ENCODE measurements at places on chromosomes 7 and 10.

DNA sequence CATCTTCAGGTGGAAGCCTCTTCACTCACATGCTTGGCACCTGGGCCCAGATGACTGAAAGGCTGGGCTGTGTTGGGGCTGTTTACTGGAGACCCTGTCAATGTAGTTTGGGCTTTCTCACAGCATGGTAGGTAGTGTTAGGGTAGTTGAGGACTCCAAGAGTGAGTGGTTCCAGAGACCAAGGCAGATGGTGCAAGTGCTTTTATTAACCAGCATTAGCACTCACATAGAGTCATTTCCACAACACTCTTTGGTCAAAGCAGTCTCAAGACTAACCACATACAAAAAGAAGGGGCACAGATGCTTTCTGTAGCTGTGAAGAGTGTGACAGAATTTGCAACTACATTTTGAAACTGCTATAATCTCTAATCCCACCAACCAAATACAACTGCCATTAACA lies 135.0 kb downstream of the RTKN2 start:
- DNase-seq = no peak

- no peak for DNase-seq
Observed at GRCh38 chr10:100374200-100374655, 27.2 kb downstream of the SCD start.

- DNase-seq = no peak
Observed at GRCh38 chr7:42567051-42567450, 330.0 kb upstream of the GLI3 start.

DNA sequence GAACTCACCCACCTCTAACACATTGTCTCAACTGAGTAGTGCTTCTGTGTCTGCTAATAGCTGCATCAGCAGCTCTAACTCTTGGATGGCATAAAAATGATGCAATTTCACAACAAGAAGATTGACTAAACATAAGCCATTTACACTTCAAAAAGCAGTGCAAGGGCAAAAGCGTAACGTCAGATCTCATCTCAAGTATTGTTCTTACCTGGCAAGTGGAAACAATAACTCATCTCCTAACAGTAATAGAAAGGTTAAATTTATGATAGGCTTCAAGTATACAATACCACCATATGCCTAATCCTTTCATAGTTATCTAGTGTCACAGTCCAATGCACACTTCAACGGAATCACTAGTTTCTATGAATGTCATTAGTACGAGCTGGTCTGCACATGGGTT lies 14.8 kb downstream of the TPK1 start:
- DNase-seq = no peak

- no peak for DNase-seq
Observed at GRCh38 chr10:109790647-109791046, 132.7 kb downstream of the XPNPEP1 start.

DNA sequence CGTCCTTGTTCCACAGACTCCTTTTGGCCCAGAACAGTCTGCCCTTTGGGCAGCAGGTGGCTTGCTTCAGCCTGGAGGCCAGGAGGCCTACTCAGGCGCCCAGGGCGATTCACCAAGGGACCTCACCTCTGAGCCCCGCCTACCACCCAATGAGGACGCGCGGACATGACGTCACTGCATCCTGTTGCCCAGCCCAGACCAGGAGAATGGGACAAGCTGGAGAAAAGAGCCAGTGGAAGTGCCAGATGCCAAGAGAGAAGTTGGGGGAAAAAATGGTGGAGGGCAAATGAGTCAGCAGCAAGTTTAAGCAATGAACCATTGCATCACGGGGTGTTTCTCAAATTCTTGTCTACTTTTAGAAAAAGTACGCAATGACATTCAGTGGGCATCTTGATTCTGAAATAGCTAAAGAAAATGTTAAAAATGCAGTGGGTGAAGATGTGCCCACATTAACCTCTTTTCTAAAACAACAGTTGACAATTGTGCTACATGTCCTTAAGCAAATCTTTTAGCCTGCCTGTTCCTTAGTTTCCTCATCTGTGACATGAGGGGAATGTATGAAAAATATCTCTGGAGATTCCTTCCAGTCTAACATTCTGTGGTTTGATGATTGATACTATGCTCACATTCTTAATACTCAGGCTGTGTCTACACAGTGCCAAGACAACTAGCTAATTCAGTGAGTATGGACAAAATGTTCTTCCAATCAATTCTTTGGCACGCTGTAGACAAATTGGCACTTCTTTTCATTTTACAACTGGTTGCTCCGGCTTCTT lies 23.9 kb upstream of the LEP start:
- no peak for DNase-seq

Measured in putamen (tissue), 1 donor.